Stimulated activated CD4-positive, alpha-beta T cell treated with anti-CD3 and anti-CD28 coated beads, Interleukin-15, amount 100 ng/mL, for 1 hour (primary cell): ENCODE measurements at places on chromosomes 6 and 20.

DNA sequence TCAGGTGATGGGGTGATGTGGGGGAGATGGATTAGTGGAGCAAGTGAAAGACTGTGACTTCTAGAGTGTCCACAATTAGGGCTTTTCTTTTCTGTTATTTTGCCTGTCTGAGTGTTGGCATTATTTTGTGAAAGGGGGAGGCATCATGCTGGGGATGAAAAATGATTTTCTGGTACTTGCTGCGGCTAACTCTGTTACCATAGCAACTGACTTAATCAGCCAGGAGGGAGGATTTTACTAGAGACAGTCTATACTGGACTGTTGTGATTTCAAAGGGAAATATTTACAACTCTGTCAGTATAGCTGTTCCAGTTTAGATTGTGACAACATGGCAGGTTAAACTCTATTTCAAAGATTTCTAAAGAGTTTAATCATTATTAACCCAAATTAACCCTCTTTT lies 30.4 kb upstream of the MRAP2 start:
- no peak for DNase-seq

DNA sequence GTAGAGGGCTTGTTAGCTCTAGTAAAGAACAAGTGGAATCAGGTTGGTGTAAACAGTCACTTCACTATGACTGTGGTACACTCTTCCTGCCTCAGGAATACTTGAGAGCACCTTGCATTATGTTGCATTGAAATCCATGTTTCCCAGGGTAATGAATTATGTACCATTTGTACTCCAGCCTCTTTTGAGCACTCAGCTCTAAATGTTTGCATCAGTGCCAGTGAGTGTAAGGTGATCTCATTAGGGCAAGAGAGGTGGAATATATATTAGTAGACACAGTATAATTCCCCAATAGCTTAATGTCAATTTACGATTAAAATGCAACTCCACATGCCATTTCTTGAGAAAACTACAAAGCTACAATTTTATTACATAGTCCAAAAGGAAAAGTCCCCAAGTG lies 319.6 kb upstream of the POU3F2 start:
- DNase-seq: no peak

- no peak for DNase-seq
Observed at GRCh38 chr6:161139766-161140553, 133.9 kb downstream of the AGPAT4 start.

DNA sequence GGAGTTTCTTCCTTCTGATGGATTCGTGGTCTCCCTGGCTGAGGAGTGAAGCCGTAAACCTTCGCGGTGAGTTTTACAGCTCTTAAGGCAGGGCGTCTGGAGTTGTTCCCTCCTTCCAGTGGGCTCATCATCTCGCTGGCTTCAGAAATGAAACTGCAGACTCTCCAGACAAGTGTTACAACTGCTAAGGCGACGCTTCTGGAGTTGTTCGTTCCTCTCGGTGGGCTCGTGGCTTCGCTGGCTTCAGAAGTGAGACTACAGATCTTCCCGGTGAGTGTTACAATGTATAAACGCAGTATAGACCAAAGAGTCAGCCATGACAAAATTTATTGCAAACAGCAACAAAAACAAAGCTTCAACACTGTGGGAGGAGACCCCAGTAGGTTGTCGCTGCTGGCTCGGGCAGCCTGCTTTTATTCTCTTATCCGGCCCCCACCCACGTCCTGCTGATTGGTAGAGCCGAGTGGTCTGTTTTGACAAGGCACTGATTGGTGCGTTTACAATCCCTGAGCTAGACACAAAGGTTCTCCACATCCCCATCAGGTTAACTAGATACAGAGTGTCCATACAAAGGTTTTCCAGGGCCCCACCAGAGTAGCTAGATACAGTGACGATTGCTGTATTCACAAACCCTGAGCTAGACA lies 113.2 kb downstream of the GPX5 start:
- DNase-seq: no peak

DNA sequence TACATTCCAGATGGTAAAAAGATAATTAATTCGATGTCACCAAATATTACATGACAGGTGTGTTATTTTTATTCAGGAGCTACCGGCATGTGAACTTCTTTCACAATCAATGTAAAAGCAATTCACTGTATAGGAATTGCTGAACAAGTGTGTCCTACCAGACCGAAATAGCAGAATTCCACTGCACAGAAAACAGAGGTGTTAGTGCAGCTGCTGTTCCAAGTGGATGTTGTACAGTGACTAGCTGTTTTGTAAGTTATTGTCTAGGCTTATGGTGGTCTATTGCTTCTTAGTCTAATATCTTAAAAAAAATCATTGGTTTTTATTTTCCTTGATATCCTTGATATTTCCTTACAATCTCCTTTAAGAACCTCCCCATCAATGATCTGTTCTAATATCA lies 107.4 kb downstream of the COL19A1 start:
- DNase-seq: no peak

DNA sequence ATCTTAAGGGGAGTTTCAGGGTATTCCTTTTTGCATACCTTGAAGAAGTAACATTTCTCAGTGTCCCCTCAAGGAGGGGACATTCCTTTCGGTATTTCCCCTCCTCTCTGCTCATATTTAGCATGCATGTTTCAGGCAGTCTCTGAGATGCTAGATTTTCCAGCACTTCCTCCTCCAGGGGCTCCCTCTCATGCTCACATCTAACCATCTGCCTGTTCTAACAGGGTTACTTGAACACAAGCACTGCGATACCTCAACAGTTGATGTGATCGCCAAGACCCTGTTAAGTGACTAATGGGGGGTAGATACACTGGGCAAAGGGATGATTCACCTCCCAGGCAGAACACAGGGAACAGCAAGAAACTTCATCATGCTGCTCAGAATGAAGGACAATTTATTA lies 12.9 kb upstream of the MCM3 start:
- DNase-seq: no peak

GRCh38 chr6:32226434-32226833 lies 2.6 kb upstream of the NOTCH4 start:
- no peak for DNase-seq

GRCh38 chr20:17832236-17832915 lies 132.6 kb downstream of the BANF2 start:
- no peak for DNase-seq

- no peak for DNase-seq
Observed at GRCh38 chr20:52542131-52542530, 350.6 kb upstream of the ZFP64 start.

DNA sequence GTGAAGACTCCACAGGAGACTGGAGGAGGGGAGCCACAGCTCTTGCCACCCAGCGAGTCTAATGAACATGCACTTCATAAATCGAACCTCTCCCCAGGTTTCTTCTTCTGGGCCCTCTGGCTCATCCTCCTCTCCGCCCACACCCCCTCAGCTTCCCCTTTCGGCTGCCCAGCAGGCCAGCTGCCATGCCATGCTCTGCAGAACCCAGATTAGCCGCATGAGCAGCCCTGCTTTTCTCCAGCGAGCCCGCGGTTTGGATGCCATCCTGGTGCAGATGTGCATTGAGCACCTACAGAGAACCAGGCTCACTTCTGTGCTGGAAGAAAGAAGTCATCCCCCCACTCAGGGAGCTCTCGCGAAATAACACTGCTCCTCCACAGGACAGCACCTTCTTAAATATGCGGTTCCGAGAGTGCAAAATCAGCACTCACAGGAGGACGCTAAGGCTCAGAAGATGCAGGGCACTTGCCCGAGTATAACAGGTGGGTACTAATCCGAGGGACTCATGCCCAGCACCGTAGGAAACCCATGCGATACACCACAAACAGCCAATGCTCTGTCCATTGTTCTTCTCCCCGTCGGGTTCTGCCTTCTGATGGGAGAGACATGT lies 143.0 kb upstream of the THBS2 start:
- DNase-seq: no peak

GRCh38 chr6:43963203-43963602 lies 164.0 kb downstream of the MRPL14 start:
- DNase-seq: no peak

DNA sequence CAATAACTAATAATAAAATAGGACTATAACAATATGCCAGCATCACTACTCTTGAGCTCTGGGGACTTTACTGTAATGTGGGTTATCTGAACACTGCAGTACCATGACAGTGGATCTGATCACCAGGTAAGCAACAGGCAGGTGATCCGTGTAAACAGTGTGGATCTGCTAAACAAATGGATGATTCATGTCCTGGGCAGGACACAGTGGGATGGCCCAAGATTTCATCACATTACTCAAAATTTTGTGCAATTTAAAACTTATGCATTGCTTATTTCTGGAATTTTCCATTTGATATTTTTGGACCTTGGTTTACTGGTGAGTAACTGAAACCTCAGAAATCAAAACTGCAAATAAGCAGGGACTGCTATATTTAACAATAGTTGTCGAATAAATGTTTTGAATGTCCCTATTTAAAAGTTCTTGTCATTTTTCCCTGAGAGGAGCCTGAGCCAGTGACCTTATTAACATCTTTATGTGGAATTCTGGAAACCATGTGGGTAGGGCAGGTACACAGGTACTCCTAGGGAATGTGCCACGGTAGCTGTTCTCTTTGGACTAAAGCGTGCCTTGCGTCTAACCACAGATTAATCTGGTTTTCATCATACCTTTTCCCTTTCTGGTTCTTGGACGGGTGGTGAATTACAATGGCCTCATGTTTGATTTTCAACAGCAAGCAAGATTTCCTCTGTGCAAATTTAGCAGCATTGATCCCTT lies 214.5 kb upstream of the SASH1 start:
- DNase-seq: no peak

DNA sequence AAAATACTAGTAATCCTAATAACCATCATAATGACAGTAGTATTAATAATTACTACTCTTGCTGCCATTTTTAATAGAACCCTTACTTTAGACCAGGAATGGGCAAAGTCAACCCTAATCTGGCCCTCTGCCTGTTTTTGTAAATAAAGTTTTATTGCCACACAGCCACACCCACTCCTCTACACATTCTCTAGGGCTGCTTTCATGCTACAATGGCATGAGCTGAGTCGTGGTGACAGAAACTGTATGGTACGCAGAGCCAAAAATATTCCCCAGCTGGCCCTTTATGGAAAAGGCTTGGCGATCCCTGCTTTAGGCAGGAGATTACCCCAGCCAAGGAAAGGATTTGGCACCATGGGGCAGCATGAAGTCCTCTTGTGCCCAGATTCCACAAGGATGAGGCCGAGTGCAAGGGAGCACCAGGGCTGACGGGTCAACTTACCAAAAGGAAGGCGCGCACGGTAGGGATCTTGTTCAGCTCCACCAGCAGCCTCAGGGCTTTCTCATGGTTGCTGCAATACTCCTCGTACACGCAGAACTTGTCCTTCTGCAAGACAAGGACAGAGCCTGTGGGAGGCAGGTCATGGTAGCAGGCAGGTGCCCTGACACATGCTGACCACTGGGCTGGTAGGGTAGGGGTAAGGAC lies 93.6 kb downstream of the PREX1 start:
- DNase-seq: no peak

- no peak for DNase-seq
Observed at GRCh38 chr6:163889904-163890514, 475.5 kb downstream of the QKI start.

DNA sequence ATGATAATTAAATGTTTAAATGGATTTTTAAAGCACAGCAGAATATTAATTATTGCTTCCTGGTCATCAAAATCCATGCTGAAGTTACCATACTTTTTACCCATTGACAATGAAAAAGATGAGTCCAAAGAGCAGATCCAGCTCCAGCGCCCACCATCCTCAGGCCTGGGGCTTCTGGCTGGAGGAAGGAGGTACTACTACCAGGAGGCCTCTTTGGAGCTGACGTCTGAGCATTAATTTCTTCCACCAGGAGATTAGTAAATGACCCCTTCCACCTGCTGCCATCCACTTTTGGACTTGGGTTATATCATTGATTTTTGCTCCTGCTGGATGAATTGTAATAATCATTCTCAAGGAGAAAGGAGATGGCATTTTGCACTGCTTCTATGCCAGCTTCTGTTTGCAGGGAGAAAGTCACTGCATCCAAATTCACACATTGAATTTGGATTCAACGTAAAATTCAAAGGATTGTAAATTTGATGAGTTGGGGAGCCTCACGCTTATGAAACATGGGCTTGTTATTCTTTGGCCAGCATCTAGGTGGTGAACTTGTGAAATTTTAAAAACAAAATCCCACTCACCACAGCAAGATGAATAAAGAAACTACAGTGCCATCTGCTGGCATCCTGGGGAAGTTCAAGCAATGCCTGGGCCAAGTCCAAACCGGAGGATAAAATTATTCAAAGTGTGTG lies 121.8 kb downstream of the SASH1 start:
- DNase-seq: peak; percentile 28
